ENCODE measurements at places on chromosomes 5 and 9. TPM values are rescaled to one million over a fixed set of nuclear protein-coding genes. Genes with fewer than 3 reads are reported as not detected.

Gene RAB3C
- total RNA-seq = 3.8 TPM

Gene SARDH
- total RNA-seq = 9.2 TPM

Gene MLANA
- not detected for total RNA-seq

DNA sequence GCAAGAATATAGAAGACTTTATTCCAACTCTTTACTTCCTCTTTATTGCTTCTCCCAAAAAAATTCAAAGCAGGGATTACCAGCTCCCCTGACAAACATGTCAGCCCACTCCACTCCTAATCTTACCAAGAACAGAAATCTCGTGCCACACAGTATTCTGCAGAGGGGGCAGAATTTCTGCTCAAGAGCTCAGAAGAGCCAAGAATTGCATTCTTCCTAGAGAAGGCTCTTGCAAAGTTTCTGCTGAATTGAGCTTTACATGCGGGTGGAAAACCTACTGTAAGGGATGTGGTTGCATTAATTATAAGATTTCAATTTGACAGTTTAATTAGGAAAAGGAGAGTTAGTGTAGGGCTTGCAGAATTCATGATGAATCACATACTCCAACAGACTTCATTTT, 428.5 kb downstream of the CETN3 start:
- DNase-seq = no peak

- DNase-seq = no peak
These were observed 20.1 kb upstream of the CKMT2 start for GRCh38 chr5:81213070-81213469.

DNA sequence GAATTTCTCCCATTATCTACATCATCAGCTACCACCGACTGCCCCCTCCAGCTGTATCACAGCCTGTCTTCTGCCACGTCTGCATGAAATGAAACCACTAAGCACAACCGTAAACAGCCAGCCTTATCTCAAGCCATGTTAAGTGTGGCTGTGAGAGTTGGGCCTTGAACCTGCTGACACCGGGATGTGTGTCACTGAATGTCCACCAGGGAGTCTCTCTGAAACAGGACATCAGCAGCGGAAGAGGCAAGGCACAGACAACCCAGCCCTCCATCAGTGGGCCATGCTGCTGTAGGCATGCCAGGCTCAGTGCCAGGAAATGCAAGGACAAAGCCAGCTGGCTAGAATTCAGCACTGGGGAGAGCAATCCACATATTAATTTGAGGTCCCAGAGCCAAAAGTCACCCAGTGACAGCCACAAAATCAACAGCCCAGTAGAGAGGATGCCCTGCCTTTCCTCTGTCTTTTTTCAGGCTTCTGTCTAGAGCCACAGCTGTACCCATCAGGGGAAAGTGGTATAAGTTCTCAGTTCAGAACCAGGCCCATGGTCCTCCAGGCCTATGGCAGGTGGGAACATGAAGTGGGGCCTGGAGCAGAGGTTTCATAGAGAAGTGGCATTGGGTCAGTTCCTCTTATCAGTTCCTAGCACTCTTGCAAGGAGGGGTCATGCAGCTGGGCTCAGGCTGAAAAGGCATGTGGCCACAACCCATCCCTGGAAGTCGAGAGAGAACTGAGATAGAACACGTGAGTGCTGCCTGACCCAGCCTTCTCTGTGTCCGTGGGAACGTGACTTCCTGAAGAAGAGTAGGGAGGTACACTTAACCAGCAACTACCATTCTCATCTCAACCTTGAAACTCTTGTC, 199.4 kb downstream of the ESM1 start:
- DNase-seq = no peak

GRCh38 chr5:157263496-157264090, 2.3 kb upstream of the CYFIP2 start:
- DNase-seq = no peak

GRCh38 chr9:18585996-18586395, 112.0 kb downstream of the ADAMTSL1 start:
- DNase-seq = no peak
